NCI-H2029 treated with DMSO at 0.1 percent for 48 hours (cell line): ENCODE measurements at places on chromosomes 16 and 17.

- no peak for DNase-seq
Measured at GRCh38 chr16:72985995-72986394, 61.9 kb downstream of the ZFHX3 start.

GRCh38 chr17:10053782-10054540 lies 144.4 kb downstream of the GAS7 start:
- DNase-seq, result no peak

DNA sequence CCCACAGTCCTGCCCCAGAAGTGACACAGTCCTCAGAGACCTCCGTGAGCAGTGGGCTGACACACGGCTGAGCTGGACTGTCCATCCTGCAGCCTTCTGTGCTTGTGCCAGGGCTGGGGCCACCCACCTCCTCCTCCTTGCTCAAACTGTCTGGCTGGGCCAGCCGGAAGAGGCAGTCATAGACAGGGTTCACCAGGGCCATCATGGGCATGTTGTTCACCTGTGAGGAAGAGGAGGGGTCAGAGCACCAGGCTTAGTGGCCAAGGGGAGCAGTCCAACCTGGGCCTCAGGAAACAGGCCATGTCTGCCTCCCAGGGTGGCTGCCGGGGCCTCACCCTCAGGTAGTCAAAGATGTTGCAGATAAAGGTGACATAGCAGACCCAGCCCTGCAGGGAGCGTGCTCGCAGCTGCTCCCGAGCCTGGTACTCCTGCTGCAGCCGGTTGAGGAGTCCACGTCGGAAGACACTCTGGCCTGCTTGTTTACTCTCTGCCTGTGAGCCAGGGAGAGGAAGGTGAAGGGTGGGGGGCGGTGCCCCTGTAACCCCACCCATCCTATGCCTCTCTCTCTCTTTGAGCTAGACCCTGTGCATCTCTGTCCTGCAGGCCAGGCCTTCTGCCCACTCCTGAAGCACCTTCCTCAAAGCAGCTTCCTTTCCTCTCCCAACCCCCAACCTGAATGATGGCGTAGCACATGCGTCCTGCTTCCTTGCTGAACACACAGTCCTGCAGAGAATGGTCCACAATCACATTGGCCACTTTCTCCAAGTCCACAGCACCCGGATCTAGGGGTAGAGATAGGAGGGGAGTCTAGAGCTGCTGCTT lies 3.4 kb downstream of the MIF4GD start:
- DNase-seq, result peak; percentile 32

DNA sequence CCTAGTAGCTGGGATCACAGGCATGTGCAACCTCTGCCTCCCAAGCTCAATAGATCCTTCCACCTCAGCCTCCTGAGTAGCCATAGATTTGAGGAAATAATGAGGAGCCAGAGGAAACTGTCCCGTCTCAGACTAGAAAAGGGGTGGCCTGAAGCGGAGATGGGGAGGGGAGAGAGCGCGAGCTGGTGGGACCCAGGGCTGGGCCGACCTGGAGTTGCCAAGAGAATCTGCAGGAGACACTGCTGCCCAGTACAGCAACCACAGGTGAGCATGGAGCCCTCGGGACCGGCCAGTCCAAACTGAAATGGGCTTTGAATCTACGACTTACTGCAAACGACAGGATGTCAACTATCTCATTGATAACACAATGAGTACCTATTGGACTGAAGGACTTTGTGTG lies 24.3 kb downstream of the CD300A start:
- DNase-seq, result no peak

DNA sequence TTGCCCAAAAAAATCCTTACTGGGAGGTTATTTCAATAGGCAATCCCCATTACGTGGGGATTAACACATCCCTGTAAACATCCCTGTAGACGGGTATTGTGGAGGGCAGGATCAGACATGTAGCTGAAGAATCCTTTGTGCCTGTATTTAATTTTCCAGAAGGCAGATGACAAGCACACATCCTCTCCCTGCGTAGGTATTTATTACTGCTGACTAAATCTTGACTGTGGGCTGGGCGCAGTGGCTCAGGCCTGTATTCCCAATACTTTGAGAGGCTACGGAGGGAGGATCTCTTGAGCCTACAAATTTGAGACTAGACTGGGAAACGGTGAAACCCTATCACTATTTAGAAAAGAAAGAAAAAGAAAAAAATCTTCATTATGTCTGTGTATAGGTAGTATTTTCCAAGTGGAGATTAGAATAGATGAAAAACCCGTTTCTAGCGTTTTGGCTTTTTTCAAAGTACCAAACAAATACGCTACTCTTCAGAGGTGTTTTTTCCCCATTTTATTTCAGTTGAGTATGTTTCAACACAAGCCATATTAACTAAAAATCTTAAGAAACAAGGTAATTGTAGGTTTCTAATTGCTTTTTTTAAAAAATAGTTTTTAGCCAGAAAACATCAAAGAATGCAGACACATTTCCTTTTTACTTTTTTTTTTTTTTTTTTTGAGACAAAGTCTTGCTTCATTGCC lies 1.5 kb upstream of the MARF1 start:
- no peak for DNase-seq

GRCh38 chr17:35433075-35433894 lies 985 bp upstream of the SLFN12 start:
- no peak for DNase-seq

GRCh38 chr17:63550817-63551639 lies 751 bp downstream of the DCAF7 start:
- DNase-seq, result no peak

- no peak for DNase-seq
Measured at GRCh38 chr17:1398931-1399678, 917 bp downstream of the YWHAE start.
